ENCODE measurements at places on chromosomes 3 and 15.

- no peak for DNase-seq
Observed at GRCh38 chr15:70558406-70559264, 204.7 kb downstream of the UACA start.

DNA sequence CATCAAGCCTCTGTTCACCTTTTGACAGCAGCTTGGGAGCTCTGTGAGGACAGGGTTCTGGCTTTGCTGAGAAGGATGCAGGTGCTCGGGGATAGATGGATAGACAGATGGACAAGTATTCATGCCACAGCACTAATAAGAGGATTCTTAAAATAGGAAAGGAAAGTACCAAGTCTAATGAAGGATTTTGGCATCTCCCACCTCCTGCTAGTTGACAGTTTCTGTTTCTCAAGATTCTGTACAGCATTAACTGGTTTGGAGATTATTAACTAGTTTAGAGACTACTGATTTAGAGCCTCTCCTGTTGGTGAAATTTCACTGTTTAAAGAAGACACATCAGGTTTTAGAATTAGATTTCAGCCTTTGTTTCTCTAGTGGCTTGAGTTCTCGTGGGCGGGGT lies 152.3 kb downstream of the CACNA1D start:
- no peak for DNase-seq

- no peak for DNase-seq
Observed at GRCh38 chr3:136787349-136787748, 31.6 kb upstream of the SLC35G2 start.

DNA sequence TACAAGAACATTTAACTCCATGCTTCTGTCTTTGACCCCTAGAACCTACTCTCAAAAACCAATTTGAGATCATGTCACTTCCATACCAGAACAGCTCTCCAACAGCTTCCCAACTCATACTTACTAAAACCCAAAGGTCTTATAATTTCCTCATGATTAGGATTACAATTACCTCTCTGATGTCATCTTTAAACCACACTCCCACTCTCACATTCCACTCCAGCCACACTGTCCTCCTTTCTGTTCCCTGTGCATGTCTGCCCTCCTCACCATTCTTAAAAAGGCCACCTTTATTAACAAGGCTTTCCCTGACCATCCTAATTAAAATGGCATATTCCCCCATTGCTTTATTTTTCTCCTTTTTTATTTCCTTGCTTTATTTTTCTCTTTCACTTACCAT lies 18.9 kb downstream of the PHC3 start:
- DNase-seq = no peak

DNA sequence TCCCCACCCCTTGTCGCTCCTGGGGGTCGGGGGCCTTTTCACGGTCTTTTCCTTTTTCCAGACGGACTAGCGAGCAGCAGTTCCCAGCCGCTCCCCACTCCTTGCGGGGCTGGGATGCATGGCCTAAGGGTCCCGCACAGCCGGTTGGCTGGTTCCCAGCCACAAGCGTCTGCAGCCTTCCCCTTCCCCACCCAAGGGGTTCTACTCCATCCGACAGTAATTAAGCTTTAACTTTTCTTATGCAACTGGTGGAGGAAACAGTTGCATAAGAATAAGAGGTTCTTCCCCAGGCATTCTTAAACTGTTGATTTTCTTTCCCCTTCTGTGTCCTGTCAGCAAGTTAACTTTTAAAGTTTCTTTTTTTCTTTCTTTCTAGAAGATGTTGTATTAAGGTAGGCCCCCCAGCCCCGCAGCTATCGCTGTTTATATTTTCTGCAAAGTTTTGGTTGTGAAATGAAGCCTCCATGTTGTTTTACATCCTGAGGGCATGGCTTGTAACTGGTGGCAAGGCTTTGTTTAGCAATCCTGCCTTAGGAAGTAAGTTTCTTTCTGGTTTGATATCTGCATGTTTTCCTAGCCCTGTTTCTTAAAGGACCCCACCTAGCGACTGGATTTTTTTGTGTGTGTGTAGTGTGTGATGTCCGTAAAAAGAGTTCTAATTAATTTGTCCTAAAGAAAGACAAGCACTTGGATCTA lies 207.5 kb downstream of the ZNF385D start:
- no peak for DNase-seq

DNA sequence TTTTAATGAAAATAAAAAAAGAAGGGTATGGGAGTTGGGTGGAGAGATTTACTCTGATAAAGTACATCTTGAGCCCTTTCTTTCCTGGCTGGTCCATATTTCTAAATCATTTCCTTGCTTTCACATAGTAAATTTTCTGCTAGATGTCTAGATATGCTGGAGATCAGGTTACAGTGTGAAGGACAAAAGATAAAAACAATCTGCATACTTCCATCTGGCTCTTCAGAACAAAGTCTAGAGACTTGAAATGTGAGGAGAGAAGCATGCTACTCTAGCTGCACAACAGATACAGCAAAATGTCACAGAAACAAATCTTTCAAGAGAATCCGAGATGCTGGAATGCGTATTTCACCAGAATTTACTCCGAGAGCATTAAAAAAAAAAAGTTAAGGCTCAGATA lies 42.2 kb downstream of the FOXP1 start:
- DNase-seq = no peak

GRCh38 chr3:31064021-31064420 lies 169.6 kb upstream of the GADL1 start:
- DNase-seq = no peak

DNA sequence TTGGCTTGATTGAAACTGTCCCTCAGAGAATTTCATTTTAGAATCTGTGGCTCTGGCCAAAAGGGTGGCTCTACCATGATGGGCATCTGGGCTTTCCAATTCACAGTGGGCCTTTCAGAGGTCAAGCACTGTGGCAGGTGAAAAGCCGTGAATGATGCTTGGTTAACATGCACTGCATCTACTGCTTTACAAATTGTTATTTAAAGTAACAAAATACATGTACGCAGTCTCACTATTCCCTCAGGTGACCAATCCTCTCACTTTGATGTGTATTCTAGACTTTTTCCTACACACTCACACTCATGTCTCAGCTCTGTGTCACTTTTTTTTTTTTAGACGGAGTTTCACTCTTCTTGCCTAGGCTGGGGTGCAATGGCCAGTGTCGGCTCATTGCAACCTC lies 70.5 kb downstream of the MGLL start:
- no peak for DNase-seq

- DNase-seq = no peak
Observed at GRCh38 chr3:16059711-16060357, 114.6 kb upstream of the GALNT15 start.

DNA sequence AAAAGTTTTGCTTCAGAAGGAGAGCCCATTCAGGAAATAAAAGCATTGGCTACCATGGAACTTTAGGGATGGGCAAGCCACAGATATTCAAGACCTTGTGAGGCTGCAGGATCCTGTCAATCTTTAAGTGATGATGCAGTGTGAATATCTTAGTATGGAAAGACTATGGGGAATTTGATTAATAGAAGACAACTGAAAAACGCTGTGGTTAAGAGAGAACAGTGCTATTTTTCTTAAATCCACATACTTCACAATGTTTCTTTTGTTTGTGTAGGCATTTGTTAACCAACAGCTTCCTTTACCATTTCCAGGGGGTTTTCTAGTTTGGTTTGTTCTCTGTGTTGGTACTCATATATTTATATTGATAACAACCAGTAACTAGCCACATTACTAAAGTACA lies 90.3 kb downstream of the TMEM212 start:
- DNase-seq = no peak

- no peak for DNase-seq
Observed at GRCh38 chr3:146953511-146953981, 348.4 kb upstream of the PLSCR5 start.

GRCh38 chr3:170751899-170752293 lies 118.1 kb downstream of the RPL22L1 start:
- DNase-seq = no peak

GRCh38 chr15:65286069-65286703 lies 497 bp downstream of the PARP16 start:
- no peak for DNase-seq

DNA sequence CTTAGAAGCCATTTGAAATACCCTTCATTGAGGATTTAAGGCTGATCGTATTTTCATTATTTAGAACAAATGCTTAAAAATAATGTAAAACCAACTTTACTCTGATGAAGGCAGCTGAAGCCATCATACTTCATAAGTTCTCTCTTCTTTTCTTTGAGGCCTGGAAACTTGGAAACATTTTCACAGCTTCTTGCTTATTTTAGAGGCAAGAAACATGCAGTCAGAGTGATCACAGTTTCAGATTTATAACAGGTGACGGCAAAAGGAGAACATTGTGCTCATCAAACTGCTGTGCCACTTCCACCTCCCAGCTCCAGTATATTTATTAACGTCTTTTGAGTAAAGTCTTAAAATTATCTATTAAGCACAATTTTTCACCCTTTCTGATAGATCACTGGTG lies 376.1 kb downstream of the PTPRG start:
- DNase-seq = no peak

DNA sequence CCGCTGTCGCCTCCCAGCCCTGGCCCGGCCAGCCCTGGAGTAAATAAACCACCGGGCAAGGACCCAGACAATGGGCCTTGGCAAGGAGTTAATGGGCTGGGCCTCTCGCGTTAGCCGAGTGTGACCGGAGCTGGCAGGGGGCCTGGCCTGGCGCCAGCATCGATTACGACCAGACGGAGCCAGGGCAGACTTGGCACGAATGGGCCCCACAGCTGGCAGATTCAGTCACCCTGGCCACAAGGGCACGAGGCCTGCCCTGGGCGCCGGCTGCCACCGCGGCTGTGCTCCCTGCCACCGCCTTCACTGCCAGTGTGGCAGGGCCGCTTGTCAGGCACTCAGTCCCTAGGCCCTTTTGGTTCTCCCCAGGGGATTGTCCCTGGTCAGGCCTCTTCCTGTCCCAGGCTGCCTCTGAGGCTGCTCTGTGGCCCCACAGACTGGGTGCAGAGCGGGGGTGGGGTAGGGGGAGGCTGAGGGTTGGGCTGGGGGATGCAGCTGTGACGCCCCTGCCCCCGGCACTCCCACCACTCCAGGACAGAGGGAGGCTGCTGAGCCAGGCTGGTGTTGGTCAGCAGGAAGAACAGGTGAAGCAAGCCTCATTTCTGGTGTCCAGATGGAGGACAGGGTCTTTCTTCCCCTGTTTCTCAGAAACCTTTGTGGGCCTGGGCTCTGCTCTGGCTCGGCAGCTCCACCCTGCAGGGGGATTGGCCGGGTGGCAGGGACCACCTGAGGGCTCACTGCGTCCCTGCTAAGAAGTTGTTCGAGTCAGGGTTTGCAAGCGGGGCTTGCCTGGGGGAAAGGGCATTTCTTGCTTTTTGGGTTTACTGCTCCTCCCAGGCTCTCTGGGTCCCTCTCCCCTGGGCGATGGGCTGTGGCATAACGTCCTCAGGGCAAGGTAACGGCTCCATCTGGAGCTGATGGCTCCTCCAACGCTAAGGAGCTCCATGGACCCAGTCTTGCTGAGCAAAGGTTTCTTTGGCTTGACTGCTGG lies 30.5 kb upstream of the SRP14 start:
- DNase-seq = peak; percentile 98

GRCh38 chr3:7657214-7658112 lies 796.5 kb downstream of the GRM7 start:
- DNase-seq = no peak

GRCh38 chr15:67456677-67457529 lies 64.0 kb upstream of the C15orf61 start:
- peak; percentile 75 for DNase-seq

GRCh38 chr3:104273046-104273649 lies 1093.6 kb upstream of the ALCAM start:
- no peak for DNase-seq

DNA sequence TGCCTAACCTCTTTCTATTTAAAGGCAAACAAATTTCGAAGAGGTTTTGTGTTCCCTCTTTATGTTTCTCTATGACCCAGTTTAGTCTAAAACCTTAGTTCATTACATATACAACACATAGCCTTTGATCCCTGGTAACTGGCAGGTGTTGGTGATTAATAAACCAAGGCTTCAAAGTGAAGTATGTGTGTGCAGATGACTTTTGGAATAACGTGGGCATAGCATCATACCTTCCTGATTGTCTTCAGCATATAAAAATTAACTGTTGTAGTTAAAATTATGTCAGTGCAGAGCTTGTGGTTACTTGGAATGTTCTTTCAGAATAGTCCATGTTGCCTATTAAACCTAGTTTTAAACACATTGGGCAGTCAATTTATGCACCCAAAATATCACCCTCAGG lies 608.3 kb downstream of the ROBO2 start:
- no peak for DNase-seq

- no peak for DNase-seq
Observed at GRCh38 chr3:143396790-143397189, 277.2 kb downstream of the CHST2 start.

DNA sequence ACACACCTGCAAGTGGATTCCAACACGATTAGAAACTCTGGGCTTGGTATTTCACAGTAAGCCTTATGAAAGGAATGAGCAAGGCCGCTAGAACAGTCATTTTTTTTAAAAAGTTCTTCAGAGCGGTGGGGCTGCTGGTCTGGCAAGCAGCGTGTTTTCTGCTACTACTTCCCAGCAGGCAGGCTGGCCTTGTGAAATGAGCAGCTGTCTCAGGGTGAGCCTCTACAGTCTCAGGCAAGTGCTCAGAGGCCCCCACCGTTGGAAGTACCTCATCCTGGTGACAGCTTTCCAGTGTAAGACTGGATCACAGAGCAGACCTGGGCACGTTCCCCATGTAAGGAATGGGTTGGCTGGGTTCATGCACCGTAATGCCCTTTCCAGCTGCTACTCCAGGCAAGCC lies 119.2 kb downstream of the LRIG1 start:
- DNase-seq = no peak
